Immature natural killer cell (primary cell): ENCODE measurements at places on chromosomes 4 and X. TPM values are rescaled to one million over a fixed set of nuclear protein-coding genes. Genes with fewer than 3 reads are reported as not detected.

GRCh38 chr4:147826288-147826646 lies 94.4 kb downstream of the ARHGAP10 start:
- DNase-seq = no peak

DNA sequence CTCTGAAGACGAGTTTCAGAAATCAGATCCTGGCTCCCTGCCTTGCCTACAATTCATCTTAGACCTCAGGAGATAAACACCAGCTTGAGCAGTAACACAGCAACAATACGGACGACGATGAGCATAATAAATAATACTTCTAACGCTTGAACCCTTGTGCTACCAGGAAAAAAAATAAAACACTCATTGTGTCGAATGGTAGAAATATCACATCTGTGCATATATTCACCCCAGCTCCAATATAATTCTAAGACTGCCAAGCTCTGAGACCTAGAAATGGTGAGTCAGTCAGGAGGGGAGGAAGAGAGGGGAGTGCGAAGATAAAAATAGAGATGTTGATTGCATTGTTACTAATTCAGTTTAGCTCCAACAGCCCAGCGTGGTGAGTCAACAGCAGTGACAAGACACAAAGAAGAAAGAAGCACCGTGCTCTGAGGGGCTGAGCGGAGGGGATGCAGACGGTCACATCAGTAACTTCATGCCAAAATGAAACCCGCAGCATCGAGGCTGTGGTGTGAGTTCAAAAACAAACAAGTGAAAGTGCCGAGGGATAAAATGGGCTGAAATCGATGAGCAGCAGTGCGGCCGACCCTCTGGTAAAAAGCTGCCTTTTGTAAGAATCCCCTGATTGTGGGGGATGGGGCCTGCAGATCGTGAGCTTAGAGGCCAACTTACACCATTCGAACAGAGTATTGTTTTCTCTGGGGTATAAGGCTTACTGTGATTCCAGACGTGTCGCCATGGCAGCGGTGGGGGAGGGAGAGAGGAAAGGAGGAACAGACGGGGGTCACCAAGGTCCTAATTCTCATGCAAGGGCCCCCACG lies 150.4 kb downstream of the MGST2 start:
- DNase-seq = no peak

DNA sequence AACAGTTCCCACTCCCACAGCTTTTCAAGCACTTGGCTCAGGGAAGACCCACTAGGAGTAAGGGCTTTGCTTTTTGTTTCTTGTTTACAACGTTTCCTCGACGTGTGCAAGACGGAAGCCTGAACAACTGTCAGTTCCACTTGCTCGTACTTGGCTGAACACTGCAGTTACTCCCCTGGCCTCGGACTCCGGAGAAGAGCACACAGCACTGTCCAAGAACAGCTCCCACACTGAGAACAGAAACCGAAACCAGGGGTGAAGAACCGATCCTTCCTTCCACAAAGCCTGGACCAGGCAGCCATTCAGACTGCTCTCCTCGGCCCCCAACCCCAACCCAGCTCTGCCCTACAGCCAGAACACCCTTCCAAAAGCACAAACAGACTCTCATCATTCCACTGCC lies 25.5 kb downstream of the IRF2 start:
- DNase-seq = peak; percentile 38

- no peak for DNase-seq
These were observed 234.6 kb downstream of the AFAP1 start for GRCh38 chr4:7705062-7705461.

GRCh38 chr4:86968547-86968946 lies 33.7 kb downstream of the AFF1 start:
- DNase-seq = no peak

GRCh38 chrX:136198010-136198409 lies 50.7 kb downstream of the FHL1 start:
- no peak for DNase-seq

- no peak for DNase-seq
These were observed 146.3 kb upstream of the CHRDL1 start for GRCh38 chrX:110941906-110942305.

- no peak for DNase-seq
These were observed 57.5 kb upstream of the C1QTNF7 start for GRCh38 chr4:15370296-15370695.

ERCC6L gene
- 0.68 TPM for polyA plus RNA-seq

HMGN5 gene
- polyA plus RNA-seq = 0.92 TPM

ITGB1BP2 gene
- not detected for polyA plus RNA-seq
